ENCODE measurements at places on chromosomes 13 and 19.

DNA sequence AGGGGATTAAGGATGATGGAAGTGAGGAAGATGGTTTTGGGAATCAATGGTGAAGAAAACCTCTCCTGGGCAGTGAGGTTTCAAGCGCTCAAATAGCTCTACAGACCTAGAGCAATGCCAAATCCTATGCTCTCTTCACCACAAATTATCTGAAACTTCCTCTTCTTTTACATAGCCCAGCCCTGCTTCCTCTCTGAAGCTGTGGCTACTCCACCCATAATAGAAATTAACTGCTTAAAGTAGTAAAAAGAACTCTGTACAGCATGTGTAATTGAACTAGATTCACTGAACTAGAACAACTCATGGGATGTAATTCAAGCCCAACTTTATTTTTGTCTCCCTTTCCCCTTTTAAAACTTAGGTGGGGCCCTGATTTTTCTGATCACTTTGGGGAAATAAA lies 20.4 kb upstream of the IFT88 start:
- DNase-seq, result no peak

- DNase-seq, result no peak
These were observed 9.6 kb upstream of the TIMM44 start for GRCh38 chr19:7953060-7953459.

DNA sequence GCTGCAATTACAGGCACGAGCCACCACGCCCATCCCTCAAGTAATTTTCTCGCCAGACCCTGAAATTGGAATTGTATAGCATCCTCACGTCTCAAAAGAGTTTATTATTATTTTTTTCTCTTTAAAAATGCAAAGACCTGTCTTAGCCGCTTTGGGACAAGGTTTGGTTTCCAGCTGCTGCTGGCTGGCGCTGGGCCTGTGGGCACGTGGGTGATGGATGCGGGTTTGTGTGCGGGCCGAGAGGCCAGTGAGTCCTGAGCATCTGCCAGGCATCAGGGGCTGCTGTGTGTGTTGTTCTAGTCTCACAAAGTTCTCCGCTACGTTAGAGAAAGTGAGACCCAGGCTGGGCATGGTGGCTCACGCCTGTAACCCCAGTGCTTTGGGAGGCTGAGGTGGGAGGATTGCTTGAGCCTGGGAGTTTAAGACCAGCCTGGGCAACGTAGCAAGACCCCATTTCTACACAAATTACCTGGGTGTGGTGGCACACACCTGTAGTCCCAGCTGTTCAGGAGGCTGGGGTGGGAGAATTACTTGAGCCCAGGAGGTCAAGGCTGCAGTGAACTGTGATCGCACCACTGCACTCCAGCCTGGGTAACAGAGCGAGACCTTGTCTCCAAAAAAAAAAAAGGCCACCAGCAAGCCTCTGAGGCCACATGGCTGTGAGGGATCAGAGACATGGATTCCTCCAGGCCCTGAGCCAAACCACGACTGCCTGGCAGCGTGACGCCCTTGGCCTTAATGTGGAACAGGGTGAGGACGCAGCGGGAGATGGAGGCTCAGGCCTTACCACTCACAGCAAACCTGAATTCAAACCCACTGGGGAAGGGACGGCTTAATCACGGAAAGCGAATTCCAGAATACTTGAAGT lies 4.7 kb upstream of the TMPRSS9 start:
- DNase-seq, result no peak

- peak; percentile 68 for DNase-seq
These were observed 10.2 kb upstream of the JSRP1 start for GRCh38 chr19:2266183-2266993.

DNA sequence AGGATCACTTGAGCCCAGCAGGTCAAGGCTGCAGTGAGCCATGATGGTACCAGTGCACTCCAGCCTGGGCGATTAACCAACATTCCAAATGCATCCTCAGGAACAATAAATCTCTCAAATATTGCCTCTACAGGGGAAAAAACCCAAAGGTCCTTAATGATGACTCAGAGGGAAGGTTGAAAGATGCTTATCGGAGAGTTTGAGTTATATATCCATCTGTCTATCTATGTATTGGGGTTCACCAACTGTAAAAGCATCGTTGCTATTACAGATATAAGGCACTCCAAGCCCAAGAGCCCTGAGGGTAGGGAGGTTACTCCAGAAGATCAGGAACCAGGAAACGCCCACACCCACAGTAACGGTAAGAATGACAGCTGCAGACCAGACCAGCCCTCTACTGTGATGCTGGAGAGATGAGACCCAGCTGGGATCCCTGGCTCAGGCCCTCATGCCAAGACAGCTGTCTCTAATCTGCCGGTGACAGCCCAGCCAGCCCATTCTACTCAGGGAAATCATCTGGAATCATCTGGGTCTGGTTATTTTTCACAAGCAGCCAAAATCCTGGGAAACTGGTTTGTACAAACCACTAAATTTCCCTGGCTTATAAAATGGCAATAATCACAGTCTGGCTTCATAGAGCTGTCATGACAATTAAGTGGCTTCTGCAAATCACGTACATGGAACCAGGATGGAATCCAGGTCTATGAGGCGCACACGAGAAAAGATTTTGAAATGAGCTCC lies 23.8 kb downstream of the TEX101 start:
- DNase-seq, result no peak

GRCh38 chr13:99211421-99212035 lies 10.9 kb downstream of the UBAC2 start:
- no peak for DNase-seq

DNA sequence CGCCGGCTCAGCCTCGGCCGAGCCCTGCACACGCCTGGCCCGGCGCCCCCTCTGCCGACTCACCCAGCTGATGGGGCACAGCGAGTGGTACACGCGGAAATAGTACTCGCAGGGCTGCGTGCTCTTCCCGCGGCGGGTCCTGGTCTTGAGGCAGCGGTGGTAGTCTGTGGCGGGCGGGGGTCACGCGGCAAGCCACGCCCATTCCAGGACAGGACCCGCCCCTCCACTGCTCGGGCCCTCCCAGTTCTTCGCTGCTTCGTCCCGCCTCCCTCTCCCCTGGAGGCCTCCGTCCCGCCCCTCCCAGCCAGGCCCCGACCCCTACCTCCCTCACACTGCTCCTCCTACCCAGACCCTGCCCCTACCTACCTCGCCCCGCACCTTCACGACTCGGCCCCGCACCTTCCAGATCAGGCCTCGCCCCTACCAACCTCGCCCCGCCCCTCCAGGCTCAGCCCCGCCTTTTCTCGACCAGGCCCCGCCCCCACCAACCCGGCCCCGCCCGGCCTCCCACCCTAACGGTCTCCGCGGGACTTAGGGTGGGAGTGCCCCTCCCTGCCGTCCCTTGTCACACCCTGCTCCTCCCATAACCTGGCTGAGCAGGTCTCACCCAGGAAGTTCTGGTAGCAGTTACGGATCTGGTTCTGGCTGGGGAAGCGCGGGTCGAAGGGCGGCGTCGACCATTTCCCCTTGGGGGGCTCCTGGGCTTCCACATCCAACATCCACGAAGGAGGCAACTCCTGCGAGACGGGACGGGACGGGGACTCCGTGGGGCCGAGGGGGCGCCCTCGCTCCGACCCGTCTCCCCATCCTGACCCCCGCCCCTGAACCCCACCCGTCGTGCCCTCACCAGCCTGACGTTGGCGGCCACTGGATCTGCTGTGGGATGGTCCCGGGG lies 469 bp downstream of the COX6B2 start:
- DNase-seq, result peak; percentile 41

DNA sequence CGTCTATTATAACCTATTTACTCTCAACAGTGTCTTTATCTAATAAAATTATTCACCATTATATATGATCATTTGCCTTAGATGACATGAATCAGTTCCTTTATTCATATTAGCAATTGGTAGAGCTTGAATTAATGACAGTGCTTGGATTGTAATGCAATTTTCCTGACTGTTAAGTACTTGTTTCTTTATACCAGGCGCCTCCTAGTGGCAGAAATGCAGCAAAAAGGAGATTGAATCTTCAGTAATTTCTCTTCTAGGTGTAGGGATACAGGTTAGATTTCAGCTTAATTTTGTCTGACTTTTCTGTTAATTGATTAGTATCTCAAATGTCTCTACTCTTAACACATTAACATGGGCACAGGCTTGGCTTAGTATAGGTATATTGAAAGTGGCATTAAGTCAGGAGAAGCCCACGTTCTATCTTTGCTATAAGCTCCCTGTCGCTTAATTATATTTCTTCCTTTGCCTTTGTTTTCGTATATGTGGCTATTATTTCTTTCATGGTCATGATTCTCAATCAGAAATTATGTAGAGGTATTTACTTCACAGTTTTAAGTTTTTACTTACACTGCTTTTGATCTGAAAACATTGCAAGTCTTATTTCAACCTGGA lies 9.1 kb upstream of the LHFPL6 start:
- DNase-seq, result peak; percentile 16

DNA sequence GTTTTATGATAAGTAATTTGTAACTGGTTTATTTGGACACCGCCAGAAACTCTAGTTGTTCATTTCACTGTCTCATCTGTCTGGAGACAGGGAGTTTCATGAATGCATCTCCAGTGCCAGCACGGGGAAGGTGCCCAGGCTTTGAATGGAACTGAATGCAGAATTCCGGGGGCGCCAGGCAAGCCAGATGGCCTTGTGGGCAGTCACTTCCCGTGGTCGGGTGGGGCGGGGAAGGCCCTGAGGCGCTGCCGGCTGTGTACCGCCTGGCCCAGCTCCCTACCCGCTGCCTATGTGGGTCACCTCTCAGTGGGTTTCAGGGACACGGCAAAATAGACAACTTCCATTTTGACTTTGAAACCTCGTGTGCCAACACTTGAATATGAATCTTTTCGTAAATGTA lies 28.8 kb upstream of the MCF2L start:
- DNase-seq, result no peak

DNA sequence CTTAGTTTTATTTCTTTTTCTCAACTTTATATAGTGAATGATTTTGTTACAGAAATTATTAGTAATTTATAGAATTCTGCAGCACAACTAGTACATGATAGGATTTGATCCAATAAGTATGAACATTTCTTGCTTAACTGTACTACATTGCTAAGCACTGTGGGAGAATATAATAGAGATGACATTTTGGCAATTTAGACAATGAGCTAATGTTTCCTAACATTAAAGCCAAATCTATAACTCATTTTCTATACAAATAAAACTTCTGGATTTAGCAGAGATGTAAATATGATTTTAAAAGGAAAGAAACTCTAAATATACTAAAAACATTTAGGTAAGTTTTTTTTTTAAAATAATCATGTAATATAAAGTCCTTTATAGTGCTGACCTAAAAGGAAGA lies 87.3 kb downstream of the FNDC3A start:
- DNase-seq, result no peak

DNA sequence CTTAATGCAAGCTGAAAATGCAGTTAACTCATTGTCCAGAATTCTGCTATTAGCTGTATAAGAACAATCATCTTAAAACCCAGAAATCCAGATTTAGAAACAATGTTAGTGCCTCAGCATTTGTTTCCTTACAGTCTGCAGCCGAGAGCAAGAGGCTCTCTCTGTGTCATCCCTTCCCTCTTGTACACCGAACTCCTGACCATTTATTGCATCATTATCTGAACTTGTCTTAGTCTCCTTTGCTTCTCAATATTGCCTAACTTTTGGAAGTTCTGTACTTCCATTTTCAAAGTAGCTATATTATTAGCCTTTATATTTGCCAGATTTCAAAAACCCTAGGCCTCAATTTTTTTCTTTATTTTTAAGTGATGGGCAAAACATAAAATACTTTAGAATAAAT lies 27.1 kb downstream of the RNASEH2B start:
- DNase-seq, result no peak

- DNase-seq, result no peak
These were observed 7.1 kb upstream of the DOCK9 start for GRCh38 chr13:98984983-98985382.

DNA sequence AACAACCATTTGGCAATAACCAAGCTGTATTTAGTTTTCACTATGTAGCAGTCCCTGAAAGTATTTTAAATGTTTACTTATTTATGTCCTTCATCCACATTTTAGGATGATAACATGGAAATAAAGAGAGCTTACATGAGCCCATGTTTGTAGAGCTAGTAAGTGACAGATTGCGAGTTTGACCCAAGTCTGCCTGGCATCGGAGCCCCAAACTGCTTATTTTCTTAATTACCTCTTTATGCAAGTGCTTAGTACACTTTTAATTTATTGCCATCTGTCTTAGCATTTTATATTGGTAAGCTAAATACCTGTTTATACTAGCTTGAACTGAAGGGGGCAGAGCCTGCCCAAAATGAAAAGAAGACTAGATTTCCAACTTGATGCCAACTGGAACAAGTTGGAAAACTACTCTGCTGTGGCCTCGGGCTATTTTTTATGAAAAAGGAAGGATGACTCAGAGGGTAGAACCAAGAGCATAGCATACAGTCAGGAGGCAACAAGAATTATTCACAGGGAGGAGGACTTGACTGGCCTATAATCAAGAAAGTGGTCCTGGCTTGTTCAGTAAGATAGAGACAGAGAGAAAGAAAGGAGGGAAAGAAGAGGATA lies 150.2 kb downstream of the NDFIP2 start:
- peak; percentile 3 for DNase-seq

DNA sequence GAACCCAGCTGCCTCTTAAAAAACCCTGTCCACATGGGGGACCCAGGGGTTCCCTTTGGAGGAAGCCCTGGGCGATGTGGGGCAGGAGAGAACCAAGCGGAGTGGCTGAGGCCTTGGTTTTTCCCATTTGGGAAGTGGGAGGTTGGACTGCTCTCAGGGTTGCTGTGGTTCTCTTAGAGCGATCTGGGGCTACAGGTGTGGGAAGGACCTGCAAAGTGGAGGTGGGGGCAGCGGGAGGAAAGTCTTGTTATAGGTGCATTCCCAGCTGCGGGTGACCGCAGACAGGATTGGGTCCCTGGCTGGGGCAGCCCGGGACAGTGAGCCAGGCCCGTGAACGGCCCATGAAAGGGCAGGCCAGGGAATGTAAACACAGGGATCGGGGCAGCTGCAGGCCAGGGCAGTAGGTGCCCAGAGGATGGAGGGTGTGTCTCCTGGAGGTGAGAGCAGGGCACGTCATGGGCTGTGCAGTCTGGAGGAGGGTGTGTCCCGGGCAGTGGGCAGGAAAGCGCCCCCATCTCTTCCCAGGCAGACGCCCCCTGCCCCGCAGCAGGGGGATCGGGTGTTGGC lies 814 bp downstream of the SLC25A23 start:
- DNase-seq, result peak; percentile 27

DNA sequence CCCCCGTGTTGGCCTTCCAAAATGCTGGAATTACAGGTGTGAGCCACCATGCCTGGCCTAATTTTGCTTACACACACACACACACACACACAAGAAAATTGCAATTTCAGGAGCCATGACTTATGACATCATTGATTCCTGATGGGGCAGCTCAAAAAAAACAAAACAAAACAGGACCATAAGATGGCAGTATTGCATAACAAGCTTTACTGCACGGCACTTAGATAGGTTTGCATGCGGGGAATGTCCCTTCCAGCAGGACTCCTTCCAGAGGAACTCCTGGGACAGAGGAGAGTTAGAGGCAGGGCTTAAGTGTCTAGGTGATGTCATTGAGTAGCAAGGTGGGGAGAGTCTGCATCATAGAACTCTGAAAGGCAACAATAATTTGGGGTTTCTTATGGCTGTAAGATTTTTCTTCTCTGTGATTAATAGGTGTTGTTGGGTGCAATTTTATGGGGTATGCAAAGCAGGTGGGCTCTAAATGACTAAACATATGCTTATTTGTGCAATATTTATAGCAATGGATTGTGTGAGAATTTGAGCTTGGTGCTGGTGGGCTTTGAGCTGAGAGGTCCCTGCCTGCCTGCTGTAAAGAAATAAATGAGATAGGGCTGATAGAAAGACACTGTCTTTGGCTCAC lies 9.0 kb upstream of the ACSBG2 start:
- peak; percentile 69 for DNase-seq

GRCh38 chr13:48004201-48004600 lies 3.1 kb upstream of the SUCLA2 start:
- DNase-seq, result no peak
